Dermis microvascular lymphatic vessel endothelial cell (primary cell): ENCODE measurements at places on chromosomes 3 and 15.

- DNase-seq: no peak
Measured at GRCh38 chr15:100898152-100898490, 18.5 kb downstream of the ALDH1A3 start.

DNA sequence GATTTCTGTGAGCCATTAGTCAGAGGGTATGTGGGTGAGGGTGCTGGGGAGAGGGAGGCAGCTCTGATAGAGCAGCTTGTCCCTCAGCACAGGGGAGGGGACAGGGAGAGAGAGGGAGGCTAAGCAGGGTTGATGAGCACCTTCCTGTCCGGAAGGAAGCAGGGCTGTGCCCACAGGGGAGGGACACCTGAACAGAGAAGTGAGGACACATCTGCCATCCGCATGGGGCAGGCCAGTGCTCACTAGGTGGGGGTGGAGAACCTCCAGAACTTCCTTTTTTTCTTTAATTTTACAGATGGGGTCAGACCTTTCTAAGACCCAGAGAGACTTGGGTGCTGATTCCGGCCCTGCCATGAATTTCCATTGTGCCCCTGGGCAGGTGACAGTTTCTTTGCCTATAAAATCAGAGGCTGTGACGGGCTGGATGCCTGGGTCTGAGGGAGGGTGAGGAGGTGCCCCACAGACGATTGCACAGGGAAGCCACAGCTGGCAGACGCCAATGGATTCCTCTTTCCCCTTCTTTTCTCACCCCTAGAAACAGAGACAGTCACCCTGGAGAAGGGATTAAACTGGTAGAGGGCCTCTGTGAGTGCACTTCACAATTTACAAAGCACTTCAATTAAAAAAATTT is 4.1 kb upstream of the TGM5 start:
- no peak for DNase-seq

- no peak for DNase-seq
Measured at GRCh38 chr3:122795674-122796195, 866 bp downstream of the SLC49A4 start.

DNA sequence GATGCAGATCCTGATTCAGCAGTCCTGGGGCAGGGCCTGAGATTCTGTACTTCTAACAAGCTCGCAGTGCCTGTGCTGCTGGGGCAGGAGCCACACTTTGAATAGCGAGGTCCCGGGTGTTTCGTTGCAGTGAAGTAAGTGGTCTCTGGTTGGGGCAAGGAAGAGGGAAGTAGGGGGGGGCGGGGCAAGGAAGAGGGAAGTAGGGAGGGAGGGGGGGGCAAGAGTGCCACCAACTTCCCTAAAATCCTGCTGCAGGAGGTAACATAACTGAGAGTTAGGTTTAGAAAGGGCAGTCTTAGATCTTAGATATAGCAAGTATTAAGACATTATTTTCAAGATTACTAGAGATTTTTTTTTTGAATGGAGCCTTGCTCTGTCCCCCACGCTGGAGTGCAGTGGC is 35.5 kb downstream of the CRTAP start:
- no peak for DNase-seq

DNA sequence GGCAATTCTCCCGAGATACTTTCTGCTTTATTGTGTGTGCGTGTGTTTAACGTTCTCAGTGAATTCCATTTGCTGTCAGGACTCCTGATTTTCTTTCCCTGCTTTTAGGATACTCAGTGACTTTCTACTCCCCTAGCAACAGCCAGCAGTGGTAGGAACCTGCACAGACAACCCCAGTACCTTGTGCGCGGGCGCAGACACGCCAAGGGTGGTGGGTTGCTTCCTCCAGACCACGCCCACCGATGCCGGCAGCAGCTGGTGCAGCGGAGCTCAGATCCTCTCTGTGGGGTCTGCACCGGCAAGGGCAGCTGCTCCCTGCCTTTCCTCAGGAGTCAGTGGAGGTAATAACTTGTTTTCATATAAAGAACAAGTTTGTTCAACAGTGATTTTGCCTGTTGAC is 225.1 kb upstream of the NDN start:
- no peak for DNase-seq

DNA sequence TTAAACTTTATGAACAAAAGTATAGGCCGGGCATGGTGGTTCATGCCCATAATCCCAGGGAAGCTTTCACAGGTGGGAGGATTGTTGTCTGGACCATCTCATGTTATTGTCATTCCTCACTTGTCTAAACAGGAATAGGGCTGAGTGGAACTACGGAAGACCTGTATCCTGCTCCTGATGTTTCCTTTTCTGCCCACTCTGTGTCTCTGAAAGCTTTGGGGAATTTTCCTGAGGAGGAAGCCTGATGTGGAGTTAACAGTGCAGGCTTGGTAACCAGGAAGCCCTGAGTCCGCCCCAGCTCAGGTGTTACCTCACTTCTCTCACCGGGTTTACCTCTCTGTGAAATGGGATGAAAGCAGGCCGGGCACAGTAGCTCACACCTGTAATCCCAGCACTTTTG is 2.0 kb upstream of the SS18L2 start:
- DNase-seq: no peak

- no peak for DNase-seq
Measured at GRCh38 chr3:38493031-38493430, 3.1 kb upstream of the EXOG start.

DNA sequence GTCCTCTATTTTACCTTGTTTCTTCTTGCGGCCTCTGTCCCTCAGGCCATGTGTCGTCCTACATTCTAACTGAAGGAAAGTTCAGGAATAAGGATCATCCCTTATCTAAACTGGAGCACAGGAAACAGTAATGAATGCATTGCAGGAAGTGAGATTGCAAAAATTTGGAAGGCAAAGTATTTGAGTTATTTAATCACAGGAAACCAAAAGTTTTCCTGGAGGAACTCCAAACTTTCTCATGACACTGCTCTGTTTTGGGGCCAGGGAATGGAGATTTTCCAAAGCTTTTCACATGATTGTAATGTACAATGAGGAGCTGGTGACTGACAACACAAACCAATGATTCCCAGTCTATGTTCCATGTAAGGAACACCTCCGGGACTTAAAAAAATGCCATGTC is 57.8 kb upstream of the PLSCR4 start:
- peak; percentile 99 for DNase-seq

DNA sequence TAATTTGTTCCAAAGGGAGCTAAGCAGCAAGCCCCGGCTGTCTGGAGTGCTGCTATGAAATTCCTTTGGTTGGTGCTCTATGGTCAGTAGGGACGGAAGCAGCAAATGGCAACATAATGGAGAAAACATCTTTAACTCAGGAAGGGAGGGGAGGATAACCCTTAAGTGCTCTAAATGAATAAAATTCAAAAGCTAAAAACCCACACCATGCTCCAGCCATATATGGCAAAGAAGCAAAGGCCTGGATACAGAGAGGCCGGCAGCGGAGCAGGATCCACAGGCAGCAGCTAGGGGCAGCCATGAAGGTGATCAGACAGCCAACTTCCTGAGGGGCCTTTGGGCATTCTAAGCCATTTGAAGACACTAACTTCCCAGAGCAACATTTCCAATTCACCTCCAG is 38.9 kb downstream of the IL17RD start:
- DNase-seq: no peak

- DNase-seq: peak; percentile 16
Measured at GRCh38 chr15:48244921-48245320, 38.8 kb downstream of the SLC12A1 start.

DNA sequence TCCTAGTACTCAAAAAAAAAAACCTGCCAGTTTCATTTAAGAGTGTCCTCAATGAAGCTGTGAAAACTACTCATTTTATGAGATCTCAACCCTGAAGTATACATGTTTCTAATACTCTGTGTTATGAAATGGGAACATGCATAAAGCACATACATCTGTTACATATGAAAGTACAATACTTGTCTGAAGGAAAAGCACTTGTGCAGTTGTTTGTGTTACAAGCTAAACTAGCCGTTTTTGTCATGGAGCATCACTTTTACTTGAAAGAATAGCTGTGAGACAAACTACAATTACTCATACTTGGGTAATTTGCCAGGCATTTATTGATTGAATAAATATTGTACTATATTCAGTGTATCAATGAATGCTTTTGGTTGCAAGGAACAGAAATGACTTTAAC is 72.7 kb downstream of the TIPARP start:
- no peak for DNase-seq

DNA sequence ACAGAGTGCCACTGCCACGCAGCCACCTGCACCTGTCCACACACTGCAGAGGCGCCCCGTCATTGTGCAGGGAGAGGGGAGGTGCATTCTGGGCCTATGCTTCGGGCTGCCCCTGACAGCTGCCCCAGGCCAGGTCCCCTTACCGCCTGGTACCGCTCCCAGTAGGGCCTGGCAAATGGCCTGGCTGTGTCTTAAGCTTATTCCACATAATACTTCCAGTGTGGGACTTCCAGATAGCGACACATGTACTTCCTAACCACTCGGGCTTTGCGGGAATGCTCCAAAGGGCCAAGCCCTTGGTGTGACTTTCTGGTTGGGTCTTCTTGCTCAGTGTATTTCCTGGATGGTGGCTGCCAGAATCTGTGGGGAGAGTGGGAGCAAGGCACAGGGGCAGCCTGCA is 254.3 kb upstream of the CHRNA7 start:
- DNase-seq: no peak

DNA sequence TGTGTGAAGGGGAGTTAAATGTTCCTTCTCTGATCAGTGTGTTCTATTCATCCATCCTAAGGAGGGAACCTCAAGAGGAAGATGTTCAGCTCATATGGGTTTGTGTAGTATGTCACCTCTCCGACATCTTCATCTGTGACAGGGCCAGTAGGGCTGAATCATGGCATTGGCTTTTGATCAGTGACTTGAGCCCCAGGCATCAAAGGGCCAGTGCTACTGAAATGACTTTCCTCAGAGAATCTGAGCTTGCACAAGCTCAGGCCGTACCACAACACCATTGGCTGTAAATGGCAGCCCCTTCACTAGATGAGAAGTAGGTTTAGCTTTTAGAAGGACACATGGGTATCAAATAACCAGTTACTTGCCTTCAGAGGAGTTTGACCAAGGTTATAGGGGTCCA is 183.2 kb upstream of the NR2E3 start:
- DNase-seq: no peak

GRCh38 chr15:51132384-51133139 is 37.9 kb upstream of the TNFAIP8L3 start:
- peak; percentile 65 for DNase-seq

GRCh38 chr3:171356251-171356650 is 104.0 kb downstream of the TNIK start:
- peak; percentile 47 for DNase-seq

DNA sequence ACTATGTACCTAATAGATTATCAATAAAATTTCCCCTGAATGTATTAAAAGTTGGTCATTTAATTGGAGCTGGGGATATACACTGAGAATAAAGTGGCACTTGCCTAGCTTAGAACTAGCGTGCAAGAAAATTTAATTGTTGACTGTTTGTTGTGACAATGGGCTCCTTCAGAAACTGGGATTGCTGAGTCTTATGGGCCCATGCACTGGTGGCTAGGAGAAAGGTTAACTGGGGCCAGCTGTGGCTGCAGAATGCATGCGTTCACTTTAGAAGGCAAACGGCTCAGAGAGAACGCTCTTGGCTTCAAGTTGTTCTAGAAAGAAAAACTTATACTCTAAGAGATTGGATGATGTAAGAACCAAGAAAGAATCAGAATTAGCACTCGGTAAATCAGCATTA is 18.7 kb upstream of the LPP start:
- no peak for DNase-seq

DNA sequence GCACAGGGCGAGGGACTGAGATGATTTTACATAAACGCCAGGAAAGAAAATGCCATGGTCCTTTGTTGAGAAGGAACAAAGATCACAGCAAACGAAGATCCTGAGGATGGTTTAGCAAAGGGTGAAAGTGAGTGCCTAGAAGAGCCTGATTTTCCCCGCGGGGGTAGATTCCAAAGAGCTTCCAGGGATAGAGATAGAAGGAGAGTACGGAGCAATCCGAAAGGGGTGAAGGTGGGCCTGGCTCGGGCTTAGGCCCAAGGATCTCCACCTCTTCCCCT is 977 bp downstream of the CDC25A start:
- DNase-seq: peak; percentile 22

DNA sequence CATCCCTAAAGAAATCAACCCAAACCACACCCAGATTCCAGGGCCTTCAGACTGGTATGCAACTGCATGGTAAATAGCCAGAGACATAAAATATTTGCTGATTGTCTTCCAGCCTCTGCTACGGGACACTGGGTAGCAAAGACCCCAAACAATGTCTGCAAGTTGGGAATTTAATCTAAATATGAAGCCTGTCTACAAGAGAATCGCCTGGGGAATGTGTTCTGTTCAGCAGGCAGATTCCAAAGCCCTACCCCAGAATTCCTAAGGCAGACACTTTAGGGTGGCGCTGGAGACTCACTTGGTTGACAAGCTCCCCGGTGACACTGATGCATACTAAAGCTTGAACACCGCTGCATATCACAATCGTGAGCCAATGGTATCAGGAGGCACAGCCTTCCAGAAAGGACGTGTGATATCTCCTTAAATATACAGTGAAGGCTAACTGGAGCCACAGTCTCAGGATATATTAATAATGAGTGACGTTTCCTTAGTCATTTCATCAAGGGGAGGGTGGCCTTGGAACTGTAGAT is 684.1 kb downstream of the NTRK3 start:
- no peak for DNase-seq

DNA sequence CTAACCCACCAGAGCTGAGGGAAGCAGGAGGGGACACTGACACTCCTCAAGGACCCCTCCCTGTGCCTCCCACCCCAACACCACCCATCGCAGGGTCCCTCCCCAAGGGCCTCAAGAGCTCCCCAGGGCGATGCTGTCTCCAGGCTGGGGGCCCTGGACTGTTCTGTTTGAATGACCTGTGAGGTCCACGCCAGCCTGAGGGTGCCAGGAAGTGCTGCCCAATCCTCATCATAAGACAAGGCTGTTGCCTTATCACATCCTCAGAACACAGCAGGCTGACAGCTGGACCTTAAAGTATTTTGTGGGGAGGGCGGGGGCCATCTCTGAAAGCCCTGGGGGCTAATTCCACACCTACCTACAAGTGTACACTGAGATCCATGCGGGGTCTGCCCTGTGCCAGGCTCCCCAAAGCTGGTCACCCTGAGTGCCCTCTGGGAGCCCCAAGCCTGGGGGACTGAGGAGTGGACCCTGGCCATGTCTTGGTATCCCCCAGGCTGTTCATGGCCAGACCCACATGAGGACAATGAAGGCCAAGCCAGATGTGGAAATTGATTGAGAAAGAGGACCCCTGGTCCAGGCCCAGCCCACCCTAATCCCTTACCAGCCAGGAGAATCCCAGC is 23.8 kb upstream of the GOLGA6C start:
- no peak for DNase-seq

DNA sequence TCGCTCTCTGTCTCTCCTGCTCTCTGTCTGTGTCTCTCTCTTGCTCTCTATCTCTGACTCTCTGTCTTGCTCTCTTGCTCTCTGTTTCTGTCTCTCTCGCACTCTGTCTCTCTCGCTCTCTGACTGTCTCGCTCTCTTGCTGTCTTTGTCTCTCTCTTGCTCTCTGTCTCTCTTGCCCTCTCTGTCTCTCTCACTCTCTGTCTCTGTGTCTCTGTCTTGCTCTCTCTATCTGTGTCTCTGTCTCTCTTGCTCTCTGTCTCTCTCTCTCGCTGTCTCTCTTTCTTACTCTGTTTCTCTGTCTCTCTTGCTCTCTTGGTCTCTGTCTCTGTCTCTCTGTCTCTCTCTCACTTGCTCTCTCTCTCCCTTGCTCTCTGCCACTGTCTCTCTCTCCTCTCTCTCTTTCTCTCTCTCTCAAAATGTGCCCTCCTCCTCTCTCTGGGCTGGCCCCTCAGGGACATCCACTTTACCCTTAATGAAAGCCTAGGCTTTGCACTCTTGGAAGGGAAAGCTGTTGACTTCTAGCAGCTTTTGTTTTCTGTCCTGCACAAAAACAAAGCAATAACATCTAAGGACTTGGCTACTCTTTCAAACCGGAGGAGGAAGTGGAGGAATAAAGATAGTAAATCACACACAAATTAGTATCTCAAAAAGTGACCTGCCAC is 73.9 kb upstream of the NR2E3 start:
- DNase-seq: no peak
